Activated CD8-positive, alpha-beta memory T cell treated with anti-CD3 and anti-CD28 coated beads for 1 hour (primary cell): ENCODE measurements at places on chromosomes 1 and 21.

DNA sequence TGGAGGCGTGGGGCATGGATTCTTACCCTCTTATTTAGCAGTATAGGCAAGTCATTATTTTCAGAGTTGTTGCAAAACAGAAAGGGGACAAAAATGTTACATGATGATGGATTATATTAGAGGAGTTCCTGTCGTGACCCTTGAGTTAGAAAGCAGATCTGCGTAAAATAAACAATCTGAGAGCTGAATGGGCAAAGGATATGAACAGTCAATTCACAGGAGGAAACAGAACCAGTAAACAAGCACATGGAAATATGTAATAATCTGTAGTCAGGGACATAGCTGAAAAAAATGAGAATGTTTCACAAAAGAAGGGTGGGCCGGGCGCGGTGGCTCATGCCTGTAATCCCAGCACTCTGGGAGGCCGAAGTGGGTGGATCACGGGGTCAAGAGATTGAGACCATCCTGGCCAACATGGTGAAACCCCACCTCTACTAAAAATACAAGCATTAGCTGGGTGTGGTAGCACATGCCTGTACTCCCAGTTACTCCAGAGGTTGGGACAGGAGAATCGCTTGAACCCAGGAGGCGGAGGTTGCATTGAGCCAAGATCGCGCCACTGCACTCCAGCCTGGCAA is 20.9 kb downstream of the RCAN1 start:
- no peak for DNase-seq

GRCh38 chr1:18653916-18654315 is 23.3 kb downstream of the PAX7 start:
- DNase-seq = no peak

DNA sequence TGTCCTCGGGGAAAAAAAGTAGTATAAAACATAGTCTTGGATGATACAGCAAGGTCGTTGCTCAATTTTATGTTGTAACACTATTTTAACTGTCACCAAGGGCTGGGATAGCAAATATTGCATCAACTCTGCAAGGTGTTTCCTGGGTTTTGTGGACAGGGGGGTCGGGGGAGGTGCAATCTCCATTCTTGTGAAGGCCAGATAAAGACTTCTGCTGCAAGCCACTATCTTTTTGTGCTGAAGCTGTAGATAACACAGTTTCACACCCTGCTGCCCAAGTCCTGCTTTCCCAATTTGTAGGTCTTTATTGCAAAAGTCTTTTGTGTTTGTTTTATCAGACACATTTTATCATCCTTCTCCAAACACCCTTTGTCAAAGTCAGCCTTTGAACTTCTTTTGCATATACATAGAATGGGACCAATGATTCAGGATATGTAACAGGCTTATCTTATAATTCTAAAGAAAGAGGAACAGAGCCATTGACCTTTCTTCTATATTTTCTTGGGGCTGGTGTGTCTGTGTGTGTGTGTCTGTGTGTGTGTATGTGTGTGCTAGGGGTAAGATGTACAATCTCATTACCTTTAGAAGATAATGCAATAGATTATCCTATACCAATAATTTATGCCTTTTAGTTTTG is 140.6 kb downstream of the RUNX1 start:
- DNase-seq = no peak

- no peak for DNase-seq
Measured at GRCh38 chr1:29500041-29500440, 263.7 kb downstream of the PTPRU start.

- no peak for DNase-seq
Measured at GRCh38 chr1:169689395-169689794, 22.0 kb downstream of the SELL start.

- DNase-seq = no peak
Measured at GRCh38 chr1:78603206-78603605, 17.0 kb upstream of the IFI44L start.

DNA sequence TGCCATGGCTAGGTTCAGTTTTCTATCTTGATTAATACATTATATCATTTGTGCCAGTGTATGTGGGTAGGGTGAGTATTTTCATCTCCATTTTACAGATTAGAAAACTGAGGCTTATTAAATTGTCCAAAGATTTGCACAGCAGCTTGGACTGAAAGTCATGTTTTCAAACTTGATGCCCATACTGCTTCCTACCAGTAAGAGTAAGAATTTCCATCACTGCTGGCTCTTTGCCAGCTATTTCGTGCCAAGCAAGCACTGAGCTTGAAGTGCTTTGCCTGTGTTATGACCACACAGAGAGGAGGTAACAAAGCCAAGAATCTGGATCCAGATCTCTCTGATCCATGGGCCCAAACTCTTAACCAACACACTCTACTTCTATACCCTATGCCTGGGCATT is 295.0 kb downstream of the VAV3 start:
- no peak for DNase-seq

DNA sequence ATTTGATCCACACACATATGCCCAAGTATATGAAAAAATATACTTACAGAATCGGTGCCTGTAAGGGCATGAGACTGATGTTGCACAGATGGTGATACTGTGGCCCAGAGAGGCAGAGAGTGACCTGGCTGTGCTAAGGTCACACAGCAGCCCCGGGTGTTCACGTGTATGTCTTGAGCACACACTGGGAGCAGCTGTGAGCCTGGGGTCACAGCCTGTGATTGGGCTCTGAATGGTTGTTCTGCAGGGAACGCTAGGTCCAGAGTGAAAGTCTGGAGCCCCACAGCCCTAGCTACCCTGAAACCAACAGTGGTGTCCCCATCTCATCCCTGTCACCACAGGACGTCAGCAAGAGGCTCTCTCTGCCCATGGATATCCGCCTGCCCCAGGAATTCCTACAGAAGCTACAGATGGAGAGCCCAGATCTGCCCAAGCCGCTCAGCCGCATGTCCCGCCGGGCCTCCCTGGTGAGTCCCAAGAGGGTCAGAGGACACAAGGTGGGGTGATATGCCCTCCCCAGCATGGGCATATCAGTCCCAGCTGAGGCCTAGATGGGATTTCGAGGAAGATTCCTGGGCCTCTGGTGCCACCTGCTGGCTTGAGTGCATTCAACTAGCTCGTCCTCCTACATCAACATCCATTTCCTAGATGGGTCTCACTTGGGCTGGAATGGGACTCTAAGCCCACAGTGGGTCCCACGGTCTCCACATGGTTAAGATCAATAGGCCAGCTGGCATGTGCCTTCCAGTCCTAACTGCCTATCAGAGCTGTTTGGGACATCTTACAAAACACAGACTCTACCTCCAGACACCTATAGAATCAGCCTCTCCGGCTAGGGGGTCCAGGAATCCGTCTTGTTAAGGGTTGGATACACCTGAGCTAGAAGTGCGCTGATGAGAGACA is 19.7 kb downstream of the CDK18 start:
- DNase-seq = peak; percentile 58

GRCh38 chr1:170545476-170545875 is 13.5 kb downstream of the GORAB start:
- DNase-seq = no peak

- DNase-seq = no peak
Measured at GRCh38 chr1:245067257-245067656, 87.5 kb upstream of the KIF26B start.

DNA sequence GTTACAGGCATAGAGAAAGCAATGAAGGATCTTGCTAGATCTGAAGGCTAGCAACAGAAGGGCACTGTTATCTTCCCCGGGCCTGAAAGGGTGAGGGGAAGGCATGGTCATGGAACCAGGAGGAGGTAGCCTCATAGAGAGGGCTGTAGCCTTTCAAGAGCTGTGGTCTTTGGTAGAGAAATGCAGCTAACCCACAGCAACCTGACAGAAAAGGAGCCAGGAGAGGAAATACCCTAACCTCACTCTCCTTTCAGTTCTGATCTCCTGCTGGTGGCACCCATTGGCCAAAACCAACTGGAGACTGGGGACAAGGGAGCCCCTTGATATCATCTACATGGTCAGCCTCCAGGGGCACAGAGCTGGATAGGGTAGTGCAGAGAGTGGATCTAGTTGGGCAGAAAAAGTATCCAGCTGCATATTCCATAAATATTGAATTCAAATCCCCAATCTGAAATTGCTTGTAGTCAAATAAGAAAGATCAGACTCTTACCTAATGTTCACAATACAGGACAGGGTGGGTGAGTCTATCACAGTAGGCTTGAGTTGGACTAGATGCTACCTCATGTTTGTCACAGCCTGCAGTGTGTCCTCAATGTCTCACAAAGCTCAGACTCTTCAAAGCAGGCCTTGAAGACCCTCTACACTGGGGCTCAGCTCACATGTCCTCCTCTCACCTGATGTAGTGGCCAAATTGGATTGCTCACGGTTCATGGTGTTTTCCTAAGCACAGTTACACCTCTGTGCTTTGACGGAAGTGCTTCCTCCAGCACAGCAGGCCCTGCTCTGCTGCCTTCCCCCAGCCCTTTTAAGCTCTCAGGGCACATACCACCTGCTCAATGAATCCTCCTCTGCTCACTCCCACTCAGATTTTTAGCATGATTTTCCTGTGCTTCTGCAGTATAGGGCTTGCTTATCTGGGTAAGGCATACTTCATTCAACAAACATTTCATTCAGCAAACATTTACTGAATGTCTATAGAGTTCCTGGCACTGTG is 74.1 kb upstream of the JUN start:
- DNase-seq = no peak

GRCh38 chr21:24897883-24898282 is 709.4 kb downstream of the MRPL39 start:
- DNase-seq = no peak

DNA sequence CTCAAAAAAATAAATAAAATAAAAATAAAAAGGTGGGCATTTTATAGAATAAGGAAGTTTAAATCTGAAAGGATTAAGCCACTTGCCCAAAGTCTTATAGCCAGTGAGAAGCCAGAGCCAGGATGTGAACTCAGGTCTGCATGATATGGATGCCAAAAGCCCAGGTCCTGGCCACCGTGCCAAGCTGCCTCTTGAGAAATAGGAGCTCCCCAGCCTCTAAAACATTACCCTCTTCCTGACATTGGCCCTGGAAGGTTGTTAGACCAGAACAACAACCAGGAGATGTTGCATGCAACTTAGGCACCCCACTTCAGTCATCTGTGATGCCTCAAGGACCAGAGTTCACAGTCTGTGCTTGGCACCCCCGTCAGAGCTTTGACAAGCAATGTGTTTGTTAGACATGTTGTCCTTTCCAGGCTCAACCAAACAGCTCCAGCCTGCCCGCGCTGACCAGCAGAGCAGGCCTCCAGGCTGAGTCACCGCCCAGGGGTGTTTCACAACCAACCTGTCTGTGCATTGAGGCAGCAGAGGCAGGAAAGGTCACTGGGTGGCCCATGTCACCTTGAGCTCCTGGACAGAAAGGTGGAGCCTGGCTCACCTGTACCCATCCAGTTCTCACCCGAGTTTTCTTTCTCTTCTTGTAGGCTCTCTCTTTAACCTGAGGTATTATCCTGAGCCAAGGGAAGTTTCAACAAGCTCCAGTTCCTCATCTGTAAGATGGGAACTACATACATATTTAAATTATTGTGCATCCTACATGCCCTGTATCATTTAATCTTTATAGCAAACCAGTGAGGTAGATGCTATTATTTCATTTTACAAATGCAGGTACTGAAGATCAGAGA is 14.9 kb upstream of the MED18 start:
- no peak for DNase-seq

DNA sequence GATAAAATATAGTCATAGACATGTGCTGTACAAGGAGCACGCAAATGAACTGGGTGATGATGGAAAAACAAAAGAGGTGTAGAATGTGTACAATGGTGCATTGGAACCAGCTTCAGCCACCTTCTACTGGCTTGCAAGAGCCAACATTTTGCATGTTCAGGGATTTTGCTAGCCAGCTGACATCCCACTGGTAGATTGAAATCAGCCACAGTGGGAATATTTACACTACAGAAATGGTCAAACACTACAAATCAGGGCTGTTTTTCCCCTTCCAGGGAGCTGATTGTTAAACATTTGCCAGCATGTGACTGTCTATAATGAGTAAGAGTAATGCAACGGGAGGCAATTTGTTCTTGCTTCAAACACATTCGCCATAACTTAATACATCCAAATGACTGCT is 23.2 kb downstream of the PMVK start:
- no peak for DNase-seq

- DNase-seq = no peak
Measured at GRCh38 chr1:247367786-247368422, 36.2 kb upstream of the ZNF496 start.

- no peak for DNase-seq
Measured at GRCh38 chr1:245751726-245752470, 597.1 kb downstream of the KIF26B start.

DNA sequence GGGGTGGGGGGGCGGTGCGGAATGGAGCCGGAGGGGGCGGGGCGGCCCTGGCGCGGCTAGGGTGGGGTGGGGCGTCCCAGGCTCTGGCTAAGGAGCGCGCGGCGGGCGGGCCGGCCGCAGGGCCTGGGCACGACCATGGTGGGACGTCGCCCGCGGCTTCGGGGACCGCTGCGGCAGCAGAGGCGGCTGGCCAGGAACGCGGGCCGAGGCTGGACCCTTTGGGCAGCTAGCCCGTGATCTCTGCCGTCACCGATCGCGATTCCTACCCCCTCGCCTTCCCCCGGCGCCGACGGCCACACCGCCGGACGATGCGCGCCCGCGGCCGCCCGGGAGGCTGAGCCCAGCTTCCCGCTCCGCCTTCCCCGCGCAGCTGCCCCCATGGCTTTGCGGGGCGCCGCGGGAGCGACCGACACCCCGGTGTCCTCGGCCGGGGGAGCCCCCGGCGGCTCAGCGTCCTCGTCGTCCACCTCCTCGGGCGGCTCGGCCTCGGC is at the start of gene MAP3K21:
Gene MAP3K21 (plus strand): TSS at position 74 of the 491 bp plus-strand sequence. CDS start 305 bp downstream, at position 379.
- no peak for DNase-seq

- DNase-seq = no peak
Measured at GRCh38 chr1:162710345-162710744, 78.1 kb downstream of the DDR2 start.

DNA sequence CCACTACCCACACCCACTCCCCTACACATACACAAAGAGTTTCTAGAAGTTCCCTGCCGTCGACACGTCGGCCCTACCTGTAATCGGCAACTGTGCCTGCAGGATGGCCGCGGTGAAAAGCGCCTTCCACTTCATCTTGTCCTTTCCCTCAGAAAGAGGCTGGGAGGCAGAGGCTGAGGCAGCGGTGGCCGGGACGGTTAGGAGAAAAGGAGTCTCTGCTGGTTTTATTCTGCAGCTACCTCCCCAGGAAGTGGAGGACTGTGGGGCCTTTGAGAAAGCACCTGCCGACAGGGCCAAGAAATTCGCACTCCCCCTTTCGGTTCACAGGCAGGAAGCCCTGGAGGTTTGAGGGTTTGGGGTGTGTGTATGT is at the start of gene CD247:
Gene CD247 (minus strand): TSS at position 199 of the 370 bp plus-strand sequence. CDS start 64 bp downstream, at position 135.
- DNase-seq = peak; percentile 54

DNA sequence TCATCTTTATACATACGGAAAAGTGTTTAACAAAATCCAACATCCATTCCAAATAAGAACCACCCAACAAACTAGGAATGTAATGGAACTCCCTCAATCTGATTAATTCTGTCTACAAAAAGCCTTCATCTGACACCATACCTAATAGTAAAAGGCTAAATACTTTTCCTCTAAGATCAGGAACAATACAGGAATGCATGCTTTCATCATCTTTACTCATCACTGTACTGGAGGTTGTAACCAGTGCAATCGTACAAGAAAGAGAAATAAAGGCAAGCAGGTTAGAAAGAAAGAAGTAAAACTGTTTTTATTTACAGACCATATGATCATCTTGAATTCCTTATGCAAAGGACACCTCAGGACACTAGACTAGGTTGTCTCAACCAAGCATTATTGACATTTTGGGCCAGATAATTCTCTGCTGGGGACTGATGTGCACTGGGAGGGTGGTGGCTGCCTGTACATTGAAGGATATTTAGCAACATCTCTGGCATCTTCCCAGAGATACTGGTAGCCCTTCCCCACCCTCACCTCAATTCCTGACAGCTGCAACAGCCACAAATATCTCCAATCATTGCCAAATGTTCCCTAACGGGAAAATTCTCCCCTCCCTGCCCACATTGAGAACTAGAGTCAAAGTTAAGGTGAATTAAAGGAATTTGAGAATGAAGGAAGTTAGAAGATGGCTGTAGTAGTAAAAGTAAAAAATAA is 30.6 kb upstream of the INSL5 start:
- DNase-seq = no peak
